Activated gamma-delta T cell treated with Interleukin-2 at 50 U/mL for 16 hours (primary cell): ENCODE measurements at places on chromosomes 16 and 17.

DNA sequence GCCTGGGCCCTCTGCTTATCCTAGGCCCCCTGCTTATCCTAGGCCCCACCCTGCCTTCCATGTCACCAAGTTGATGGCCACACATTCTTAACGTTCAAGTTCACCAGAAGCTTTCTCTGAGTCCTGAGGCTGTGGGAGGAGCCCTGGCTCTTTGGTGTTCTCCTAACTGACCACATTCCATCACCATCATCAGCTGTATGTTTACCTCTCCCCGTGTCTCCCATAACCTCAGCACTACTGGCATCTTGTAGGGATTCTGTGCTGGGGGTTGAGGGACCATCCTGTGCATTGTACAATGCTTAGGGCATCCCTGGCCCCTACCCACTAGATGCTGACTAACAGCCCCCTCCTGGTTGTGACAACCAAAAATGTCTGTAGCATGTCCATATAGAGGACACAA is 99.3 kb downstream of the NDE1 start:
- no peak for DNase-seq

DNA sequence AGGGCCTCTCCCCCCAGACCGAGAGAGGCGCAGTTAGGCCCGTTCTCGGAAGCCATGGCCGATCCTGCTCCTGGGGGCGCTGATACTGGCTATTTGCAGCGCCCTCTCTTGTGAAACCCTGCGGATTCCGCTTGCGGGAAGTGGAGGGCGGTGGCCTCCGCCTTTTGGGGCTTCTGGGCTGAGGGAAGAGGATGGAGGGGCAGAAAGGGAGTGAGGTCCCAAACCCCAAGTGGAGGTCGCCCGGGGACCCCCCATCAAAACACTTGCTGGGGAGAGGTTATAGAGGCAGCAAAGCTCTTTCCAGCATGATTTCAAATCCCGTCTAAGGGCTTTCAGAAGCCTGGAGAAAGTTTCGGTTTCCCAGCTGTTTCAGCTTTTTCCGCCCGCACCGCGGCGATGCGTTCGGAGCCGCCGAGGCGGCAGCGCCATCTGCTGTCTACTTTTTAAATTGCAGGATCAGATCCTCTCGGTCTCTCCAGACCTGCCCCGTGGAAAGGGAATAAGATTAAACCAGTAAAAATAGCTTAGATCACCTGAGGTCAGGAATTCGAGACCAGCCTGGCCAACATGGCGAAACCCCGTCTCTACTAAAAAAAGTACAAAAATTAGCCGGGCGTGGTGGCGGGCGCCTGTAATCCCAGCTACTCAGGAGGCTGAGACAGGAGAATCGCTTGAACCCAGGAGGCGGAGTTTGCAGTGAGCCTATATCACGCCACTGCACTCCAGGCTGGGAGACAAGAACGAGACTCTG is 15.8 kb downstream of the SNX20 start:
- peak; percentile 84 for DNase-seq

DNA sequence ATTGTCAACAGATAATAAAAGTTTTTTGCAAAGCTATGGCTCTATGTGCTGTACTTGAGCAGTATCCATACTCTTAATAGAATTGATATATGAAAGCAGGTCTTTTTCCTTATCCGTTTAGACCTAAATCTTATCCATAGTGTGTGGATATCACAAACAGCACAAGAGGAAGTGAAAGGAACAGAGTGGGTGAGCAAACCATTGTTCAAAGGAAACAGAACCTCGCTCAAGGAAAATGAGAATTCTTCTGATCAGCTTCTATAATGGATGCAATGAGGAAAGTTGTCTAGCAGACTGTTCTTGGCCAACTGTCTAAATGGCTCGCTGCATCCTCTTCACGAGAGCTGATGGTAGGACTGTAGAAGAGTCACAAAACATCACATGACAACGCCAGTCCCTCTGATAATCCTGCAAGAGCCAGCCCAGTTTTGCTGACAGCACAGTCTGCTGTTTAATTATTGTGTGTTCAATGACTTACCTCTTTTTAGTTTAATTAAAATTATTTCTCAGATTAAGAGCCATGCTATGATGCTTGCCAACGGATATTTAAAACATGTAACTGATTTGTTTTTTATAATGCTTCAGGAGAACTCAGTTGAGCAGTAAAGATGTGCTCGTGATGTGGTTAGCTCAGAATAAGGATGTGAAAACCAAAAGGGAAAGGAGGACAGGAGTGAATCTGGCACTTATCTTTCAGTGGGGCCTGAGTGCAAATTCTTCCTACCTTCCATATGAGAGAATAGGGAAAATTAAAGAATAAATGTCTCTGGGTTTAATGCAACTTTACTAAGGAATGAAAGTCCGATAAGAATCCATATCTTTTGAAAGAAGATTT is 38.5 kb downstream of the WWOX start:
- no peak for DNase-seq

DNA sequence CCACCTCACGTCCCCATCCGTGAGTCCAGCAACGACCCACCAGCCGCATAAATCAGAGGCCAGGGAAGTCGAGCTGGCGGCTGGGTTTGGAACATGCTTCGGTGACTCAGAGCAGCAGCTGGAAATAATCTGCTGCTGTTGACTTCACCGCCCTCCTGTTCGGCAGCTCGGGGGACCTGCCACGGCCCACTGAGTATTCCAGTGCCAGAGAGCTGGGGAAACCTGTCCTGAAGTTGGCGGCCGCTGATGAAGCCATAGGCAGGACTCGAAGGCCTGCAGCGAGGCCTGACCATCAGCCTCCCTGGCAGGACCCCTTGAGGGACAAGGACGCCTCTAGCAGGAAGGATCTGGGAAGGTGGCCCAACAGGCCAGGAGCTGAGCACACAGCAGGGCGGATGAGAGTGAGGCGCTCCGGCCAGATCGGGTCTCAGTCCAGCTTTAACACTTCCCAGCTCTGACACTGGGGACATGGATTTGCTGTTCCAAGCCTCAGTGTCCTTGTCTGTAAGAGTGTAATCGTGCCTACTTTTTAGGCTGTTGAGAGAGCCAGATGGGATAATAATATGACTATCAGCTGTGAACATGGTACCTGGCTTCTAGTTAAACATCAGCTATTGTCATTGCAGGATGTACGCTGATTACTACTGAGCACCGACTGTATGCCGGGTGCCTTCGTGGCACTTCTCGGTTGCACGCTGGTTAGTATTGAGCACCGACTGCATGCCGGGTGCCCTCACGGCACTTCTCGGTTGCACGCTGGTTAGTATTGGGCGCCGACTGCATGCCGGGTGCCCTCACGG is 50.4 kb upstream of the CIBAR2 start:
- no peak for DNase-seq

GRCh38 chr16:46932802-46933201 is 40.7 kb downstream of the DNAJA2 start:
- DNase-seq: no peak

DNA sequence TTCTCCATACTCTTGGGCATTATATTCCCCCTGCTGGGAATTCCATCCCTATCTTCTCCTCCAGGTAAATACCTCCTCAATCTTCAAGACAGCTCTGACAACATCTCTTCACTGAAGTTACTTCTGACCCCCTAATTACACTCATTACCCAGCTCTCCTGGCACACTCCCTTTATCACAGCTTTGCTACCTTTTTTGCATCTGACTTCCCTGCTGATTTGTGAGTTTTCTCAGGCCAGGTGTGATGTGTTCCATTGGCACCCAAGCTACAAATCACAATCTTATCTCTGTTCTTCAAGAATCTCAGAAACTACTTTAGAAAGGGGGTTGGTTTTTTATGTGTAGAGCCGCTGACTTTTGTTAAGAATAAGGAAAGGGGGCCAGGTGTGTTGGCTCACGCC is 14.0 kb downstream of the CLEC19A start:
- DNase-seq: no peak

DNA sequence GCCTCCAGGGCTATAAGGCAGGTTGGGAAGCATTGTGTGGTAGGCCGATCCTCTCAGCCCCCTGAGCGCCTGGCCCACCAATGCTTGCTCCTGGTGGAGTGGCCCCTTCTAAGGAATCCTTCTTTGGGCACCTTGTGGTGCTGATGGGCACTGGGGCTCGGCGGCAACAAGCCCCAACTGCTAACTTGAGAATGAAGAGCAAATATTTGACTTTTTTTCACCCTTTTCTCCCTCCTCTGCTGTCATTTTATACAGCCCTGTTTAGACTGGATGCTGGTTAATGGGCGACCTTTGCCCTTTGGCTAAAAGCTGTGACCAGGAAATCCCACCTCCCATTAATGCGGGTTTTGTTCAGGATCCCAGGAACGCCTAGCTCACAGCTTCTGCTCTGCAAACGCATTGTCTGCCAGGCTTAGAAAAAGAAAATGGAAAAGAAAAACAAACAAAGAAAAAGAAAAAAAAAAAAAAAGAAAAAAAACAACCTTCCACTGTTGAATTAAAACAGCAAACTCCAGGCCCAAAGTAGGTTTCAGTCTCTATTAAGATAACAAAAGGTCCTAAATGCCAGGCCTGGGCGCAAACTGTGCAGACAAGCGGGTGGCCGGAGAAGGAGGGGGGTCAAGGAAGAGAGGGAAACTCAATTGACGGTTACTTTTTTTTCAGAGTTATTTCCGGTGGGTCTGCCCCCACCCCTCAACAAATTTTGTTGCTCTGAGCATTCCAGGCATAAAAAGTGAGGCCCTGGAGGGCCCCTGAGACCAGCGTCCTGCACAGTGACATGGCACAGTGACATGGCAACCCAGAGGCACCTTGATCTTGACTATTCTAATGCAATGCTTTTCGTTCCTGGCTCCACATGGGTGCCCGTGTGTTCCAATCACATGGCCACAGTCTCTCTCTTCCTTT is 301.4 kb downstream of the MAF start:
- no peak for DNase-seq

DNA sequence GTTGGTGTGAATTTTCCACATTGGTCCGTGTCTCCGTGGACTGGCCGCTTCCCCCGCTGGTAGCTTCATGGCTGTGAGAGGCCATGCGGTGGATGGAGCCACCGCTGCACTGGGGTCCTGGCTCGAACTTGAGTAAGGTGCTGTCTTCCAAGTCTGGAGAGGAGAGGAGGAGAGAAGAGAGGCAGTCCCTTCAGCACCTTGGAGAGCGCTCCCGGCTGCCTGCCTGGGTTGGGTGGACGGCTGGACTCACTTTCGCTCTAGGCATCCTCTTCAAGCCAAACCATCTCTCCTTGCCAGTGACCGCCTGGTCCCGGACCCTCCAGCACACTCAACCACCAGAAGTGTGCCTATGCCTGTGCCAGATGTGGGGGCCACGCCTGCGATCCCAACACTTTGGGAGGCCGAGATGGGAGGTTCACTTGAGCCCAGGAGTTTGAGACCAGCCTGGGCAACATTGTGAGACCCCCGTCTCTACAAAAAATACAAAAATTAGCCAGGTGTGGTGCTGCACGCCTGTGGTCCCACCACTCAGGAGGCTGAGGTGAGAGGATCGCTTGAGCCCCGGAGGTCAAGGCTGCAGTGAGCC is 6.2 kb downstream of the JPH3 start:
- DNase-seq: peak; percentile 35

GRCh38 chr17:28467456-28468025 is 5.9 kb upstream of the SLC13A2 start:
- DNase-seq: no peak
